ENCODE measurements at places on chromosomes 3 and 15.

DNA sequence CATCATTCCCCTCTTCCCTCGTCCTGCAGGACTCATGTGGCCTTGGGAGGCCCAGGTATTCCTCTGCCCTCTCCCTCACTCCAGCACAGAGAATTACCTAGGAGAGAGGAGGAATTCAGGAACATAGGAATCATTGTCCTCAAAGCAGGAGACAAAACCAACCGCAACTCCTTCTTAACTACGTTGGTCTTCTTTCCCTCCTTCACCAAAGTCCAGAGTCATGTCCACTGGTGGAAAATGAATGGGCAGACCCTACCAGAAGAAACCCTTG, 55.0 kb upstream of the SKOR1 start:
- DNase-seq: no peak

GRCh38 chr15:85926834-85927233, 132.1 kb upstream of the KLHL25 start:
- DNase-seq: no peak

DNA sequence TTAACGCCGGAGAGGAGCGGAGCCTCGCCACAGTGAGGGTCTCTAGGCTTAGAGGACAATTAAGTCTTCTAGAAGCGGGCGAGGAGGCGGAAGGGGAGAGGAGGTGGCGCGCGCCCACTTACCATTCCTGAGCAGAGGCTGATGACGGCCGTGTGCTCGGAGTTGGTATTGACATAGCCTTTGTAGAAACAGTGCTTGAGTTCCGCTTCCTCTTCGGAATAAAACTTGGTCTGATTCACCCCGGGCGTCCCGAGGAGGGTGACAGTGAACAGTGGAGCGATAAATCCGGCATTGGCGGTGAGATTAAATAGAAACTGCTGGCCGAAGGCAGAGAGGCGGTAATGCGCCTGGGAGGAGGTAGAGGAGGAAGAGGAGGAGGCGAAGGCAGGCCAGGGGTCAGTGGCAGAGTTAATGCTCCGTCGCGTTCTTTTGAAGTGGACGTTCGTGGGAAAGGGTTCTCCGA, 1.3 kb downstream of the ADAMTS9 start:
- no peak for DNase-seq

- DNase-seq: no peak
Measured at GRCh38 chr3:123798550-123798949, 85.6 kb downstream of the MYLK start.

GRCh38 chr15:28033443-28033842, 65.7 kb downstream of the OCA2 start:
- peak; percentile 28 for DNase-seq

- no peak for DNase-seq
Measured at GRCh38 chr3:159273070-159273469, 471.2 kb downstream of the MFSD1 start.

GRCh38 chr3:43696441-43696840, 5.7 kb downstream of the ABHD5 start:
- no peak for DNase-seq

- DNase-seq: no peak
Measured at GRCh38 chr3:123015596-123015995, 12.0 kb downstream of the SEMA5B start.

DNA sequence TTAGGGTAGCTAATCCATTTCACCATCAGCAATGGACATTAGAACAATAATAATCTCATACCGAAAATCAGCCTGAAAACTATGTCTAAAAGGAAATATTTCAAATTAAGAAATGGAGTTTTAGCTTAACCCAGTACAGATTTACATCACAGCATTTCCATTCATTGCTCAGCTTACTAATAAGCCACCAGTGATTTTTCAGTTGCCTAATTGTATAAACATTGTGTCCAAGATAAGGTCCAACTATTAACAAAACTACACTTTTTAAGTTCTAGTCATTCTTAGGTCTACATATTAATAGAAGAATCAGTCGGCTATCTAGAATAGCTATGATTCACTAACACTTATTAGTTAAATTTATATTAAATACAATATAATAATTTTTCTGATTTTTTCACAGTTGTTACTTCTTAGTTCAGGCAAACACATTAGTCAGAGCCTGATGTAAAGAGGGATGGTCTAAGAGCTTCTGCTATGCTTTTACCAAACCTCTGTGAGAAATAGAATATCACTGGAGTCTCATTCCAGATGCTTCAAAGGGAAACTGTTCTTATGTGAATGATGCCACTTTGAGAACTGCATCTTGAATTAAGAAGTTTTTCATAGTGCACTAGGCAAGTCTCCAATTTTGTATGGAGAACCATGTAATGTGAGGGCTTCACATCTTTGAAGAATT, 74.1 kb downstream of the CMSS1 start:
- DNase-seq: no peak

GRCh38 chr3:1235526-1236120, 142.8 kb downstream of the CNTN6 start:
- DNase-seq: no peak

GRCh38 chr15:41942886-41943285, 29.5 kb downstream of the EHD4 start:
- DNase-seq: no peak

DNA sequence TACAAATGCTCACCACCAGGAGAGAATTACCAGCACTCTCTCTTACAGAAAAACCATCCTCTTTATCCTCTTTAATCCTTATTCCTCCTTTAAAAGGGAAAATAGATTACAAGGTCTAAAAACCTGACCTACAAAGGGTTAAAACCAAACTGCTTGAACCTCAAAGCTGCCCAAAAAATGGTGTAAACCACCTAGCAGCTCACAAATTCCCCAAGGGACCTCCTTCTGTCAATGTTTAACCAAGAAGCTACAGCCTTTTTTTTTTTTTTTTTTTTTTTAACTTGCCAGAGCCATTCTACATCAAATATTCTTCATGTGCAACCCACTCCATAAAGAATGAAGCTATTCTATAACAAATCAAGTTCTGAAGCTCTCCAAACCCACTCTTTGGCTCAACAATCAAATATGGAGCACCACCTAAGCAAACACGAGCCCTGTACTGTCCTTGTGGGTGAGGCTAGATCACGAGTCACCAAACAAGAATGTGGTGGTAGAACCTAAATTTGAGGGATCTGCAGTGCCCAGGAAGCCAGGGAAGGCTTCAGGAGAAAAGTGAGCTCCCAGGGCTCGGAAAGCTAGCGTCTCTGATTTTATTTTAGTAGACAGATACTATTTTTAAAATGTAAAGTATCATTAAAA, 20.1 kb downstream of the OSBPL10 start:
- DNase-seq: no peak

- DNase-seq: no peak
Measured at GRCh38 chr3:153503873-153504272, 341.8 kb downstream of the RAP2B start.

- no peak for DNase-seq
Measured at GRCh38 chr3:126152458-126152857, 27.9 kb downstream of the ALDH1L1 start.

DNA sequence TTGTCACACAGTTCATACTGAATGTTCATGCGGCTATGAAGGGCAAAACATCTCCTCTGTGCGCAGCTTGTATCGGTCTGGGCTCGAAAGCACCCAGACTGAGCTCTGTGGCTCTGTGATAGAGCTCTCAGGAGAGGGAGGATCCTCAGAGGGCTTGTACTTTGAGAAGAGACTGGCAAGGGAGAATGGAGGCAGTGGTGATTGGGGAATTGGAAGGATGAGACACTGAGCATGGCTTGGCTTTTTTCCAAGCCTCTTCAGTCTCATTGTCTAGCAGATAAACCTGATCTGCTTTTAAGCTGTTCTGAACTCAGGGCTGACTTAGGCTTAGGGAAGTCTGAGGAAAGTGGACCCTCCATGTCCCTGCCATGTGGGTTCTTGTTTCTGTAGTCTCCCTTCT, 43.0 kb downstream of the RAD54L2 start:
- DNase-seq: no peak

GRCh38 chr15:88904257-88904623, 8.9 kb upstream of the HAPLN3 start:
- no peak for DNase-seq

GRCh38 chr3:173939331-173939730, 541.8 kb downstream of the NLGN1 start:
- no peak for DNase-seq

- DNase-seq: no peak
Measured at GRCh38 chr3:14891135-14892132, 55.9 kb upstream of the NR2C2 start.

DNA sequence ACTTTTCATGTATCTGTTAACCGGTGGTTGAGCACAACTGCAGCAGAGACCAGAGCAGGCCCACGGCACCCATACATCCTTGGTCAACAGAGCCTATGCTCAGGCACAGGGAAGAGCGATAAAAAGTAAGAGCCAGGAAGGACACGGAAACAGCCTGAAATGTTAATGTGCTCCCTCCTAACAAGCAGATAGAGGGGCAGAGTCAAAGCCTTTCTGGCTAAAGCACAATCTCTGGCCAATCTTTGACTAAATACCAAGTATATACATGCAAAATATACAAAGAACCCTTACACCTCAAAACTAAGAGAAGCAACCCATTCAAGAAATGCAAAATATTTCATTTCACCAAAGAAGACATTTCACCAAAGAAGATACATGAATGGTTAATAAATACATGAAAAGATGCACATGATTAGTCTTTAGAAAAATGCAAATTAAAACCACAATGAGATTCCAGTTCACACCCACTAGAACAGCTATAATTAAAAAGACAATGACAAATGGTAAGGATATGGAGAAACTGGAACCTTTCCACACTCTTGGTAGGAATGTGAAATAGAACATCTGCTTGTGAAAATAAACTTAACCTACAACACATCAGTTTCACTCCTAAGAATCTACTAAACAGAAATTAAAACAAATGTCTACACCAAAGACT, 88.0 kb downstream of the OSBPL10 start:
- DNase-seq: no peak

DNA sequence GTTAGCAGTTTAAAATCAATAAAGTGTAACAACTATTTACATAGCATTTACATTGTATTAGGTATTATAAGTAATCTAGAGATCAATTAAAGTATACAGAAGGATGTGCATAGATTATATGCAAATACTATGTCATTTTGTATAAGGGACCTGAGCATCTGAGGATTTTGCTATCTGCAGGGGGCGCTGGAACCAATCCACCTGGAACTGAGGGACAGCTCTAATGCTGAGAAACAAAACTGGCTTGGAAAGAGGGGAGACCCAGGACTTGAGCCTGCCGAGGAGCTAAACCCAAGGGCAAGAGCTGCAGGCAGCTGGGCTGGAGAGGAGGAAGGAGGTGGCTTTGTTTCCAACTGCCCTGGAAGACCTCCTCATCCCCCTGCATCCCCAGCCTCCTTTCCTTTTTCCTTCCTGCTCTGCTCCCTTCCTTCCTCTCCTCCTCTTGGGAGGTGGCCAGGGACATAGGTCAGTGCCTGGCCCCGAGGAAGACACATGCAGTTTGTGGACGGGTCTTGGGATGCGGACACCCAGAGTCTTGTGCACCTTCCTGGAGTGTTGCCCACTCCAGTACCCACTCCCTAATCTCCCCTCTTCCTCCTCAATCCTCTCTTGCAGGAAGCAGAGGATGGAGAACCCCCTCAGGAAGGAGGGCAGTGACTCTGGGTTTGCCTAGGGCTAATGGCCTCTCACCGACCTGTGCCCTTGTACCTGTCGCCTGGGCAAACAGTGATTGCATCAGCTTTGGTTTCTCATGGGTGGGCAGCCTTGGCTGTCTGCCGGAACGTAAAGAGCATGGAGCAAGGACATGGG, 825 bp upstream of the RTP3 start:
- DNase-seq: peak; percentile 75

GRCh38 chr3:31968927-31969418, 12.1 kb downstream of the OSBPL10 start:
- no peak for DNase-seq

DNA sequence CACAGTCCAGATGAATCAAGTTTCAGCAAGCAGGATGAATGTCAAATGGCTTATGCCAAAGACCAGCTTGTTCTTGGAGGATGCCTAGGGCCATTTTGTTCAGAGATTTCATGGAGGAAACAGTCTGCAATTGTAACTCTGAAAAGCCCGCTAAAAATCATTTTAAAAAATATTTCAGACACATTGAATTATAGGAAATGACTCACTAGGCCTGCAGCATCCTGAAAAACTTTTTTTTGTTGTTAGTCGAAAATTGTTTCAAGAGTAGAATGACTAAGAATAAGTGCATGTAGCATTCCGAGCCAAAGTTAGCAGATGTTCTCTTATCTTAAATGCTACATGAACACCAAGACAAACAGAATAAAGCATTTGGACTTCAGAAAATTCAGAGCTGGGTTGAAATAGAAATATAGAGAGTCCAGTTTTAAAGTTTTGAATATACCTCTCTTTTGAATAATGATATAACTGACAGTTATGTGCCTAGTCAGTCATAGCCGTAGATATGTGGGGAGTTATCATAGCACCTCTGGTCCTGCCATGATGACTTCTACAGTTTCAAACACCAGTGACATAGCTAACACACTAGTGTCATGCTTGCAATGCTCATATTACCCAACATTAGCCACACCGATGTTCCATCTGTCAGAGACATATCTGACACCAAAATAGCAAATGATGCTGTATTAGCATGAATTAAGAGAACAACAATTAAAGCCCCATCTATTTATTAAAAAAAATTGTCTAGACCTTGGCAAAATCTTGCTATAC, 1462.8 kb upstream of the GBE1 start:
- no peak for DNase-seq

- DNase-seq: no peak
Measured at GRCh38 chr3:138148503-138148902, 16.3 kb upstream of the A4GNT start.

DNA sequence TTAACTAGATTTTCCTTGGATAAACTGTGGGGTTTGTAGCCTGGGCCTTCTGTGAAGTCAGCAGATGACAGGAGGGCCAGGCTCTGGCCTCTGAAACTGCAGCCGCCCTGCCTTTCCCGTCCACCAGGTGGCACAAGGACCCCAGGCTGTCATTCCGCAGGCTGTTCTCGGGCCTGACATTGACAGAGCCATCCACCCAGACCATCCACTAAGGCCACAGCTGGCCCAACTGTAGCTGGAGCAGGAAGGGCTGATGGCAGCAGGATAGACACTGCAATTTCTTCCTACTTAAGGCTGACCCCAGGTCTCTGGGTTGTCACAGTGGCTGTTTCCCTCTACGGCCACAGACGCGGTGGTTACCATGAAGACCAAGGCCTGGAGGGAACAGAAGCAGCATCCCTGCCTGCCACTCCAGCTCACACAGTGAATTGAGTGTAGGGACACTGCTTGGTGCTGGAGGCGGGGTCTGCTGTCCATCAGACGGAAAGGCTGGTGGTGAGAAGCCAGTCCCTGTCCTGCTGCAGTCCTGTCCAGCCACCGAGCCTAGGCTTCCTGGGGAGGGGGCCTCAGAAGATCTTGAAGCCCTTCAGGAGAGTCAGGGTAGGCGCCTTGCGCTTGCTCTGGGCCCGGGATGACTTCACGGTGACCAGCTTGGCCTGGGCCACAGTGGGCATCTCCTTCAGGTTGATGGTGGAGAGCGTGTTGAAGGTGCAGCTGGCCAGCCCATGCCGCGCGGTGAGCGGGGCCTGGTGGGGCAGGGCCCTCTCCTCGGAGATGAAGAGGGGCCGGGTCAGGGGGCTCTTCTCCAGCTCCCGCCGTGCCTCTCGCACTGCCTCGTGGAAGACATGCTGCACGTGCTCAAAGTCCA, 9.4 kb downstream of the SLC51B start:
- DNase-seq: no peak
